ENCODE measurements at places on chromosomes 16 and 17.

DNA sequence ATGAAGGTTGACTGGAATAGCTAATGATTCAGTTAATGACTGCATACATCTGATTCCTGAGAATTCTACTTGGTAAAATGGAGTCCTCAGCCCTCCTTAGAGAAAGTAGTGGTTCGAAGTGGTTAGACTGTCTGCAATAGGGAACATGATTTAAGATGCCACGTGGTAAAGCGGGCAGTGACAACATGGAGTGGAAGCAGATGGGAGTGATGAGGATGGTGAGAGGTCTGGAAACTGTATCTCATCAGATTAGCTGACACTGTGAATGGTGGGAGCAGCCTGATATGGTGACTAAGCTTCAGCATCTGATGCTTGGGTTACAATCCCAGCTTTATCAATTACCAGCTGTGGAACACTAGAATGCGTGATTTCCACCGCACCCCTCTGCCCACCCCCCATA is 8.4 kb downstream of the CDH11 start:
- DNase-seq = no peak

GRCh38 chr16:84302111-84302954 is 7.7 kb downstream of the WFDC1 start:
- DNase-seq = no peak

- DNase-seq = peak; percentile 37
Measured at GRCh38 chr17:32483451-32484019, 3.3 kb upstream of the CDK5R1 start.

DNA sequence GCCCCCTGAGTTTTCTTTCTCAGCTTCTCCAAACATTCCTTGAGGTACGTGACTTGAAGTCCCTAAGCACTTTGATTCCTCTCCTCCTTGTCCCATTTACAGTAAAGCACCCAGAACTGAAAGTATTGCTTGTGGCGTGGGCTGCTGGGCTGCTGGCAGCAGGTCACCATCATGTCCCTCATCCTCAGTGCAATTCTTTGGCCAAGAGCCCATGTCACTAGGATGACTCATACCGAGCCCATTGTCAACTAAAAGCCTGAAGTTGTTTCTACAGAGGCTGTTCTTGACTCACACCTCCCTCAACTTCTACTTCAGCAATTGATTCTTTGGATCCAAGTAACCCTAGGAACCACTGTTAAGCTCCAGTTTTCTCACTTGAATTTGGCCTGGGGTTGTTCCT is 54.3 kb downstream of the KPNA2 start:
- no peak for DNase-seq

DNA sequence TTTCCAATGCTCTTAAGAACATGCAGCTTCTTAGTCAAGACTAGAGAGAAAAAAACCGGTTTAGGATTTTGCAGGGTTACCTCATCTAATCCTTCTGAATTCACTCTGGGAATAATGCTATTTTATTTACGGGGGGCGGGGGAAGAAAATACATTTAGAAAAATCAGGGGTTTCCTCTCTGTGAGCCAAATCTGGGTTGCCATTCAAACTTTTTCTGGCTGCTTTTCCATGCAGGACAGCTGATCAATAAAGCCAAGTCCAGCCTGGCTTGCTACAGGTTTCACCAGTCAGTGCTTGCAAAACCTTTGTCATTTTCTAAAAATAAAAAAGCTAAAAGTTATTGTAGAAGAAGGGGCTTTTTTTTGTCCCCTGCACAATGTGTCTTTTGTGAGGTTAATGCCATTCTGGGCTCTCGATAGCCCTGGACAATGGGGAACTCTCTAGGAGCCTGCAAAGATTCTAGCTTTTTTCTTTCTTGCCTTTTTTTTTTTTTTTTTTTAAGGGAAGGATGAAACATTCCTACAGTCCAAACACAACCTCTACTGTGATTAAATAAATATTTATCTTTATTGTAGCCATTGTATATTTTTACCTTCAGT is 13.1 kb upstream of the ZFHX3 start:
- DNase-seq = no peak

GRCh38 chr16:51666821-51667220 is 515.8 kb upstream of the SALL1 start:
- DNase-seq = no peak

- DNase-seq = no peak
Measured at GRCh38 chr17:77416105-77416713, 275.4 kb downstream of the SEC14L1 start.

GRCh38 chr17:16197276-16197675 is 18.1 kb downstream of the NCOR1 start:
- no peak for DNase-seq

DNA sequence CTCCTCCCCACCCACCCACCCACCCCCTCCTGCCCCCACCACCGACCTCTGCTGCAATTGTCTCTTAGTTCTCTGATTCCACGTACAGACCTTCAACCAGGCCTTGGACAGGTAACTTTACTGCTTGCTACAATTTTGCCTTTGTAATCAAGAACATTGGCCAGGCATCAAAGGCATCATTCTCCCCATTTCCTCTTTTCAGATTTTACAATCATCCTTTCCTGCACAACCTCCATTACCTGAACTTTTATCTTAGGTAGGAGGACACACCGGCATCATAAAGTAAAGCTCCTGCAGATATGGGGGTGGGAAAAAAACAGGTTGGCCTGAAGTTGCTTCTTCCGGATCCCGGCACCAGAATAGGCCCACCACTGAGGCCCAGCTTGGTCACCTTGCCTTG is 25.7 kb upstream of the SUPT4H1 start:
- no peak for DNase-seq

GRCh38 chr16:70160821-70161220 is 12.8 kb upstream of the CLEC18C start:
- no peak for DNase-seq

DNA sequence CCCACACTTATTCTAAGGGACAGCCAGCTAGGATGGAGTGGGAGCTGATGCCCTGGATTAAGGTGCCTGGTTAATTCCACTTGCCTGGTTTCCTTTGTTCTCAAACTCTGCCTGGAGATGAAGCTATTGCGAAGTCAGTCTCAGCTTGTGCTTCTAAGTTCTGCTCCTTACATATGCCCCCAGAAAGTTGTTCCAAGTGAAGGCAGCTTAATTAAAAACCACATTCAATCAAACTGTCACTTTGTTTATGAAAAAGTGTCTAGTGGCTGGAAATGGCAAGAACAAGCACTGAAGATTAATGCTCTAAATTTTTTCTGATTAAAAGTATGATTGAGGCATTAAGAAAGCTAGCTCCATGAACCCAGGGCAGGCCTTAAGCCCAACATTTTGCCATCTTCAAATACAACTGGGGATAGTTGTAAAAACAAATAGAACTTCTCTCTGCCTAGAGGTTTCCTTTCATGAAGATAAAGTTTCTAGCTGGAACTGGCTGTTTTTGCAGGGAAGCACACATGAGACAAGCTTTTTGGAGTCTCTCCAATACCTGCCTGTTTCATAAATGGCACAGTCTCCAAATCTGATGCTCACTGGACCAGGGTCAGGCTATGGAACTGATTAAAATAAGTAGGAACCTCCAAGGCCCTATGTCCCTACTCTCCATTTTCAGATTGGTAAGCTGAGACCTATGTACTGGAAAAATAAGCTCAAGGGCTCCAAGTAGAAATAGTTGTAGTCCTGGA is 100.9 kb downstream of the GRIN2A start:
- no peak for DNase-seq

GRCh38 chr16:19899605-19899955 is 14.9 kb upstream of the GPRC5B start:
- DNase-seq = no peak

GRCh38 chr16:11391576-11391975 is 46.3 kb downstream of the RMI2 start:
- DNase-seq = no peak

- no peak for DNase-seq
Measured at GRCh38 chr17:10251212-10251948, 53.0 kb upstream of the GAS7 start.

- DNase-seq = no peak
Measured at GRCh38 chr16:4477966-4478365, 1.8 kb downstream of the HMOX2 start.

DNA sequence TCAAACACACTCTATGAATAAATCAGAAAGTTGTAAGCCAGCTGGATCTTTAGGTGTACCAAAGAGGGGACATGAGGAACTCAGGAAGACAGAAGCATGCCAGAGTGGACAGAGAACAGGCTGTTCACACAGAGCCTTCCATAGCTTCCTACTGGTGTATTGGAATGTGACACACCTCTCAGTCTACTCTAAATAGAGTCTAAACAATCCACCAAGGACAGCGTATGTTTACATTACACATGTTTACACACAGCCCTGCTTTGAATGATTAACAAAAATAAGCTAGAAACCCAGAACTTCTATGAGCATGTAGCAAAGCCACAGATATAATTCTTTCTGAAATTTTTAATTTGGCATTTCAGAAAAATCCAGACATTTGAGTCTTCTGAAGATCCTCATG is 1279.0 kb upstream of the CDH8 start:
- DNase-seq = no peak

- DNase-seq = no peak
Measured at GRCh38 chr17:2423271-2423670, 22.4 kb upstream of the MNT start.

DNA sequence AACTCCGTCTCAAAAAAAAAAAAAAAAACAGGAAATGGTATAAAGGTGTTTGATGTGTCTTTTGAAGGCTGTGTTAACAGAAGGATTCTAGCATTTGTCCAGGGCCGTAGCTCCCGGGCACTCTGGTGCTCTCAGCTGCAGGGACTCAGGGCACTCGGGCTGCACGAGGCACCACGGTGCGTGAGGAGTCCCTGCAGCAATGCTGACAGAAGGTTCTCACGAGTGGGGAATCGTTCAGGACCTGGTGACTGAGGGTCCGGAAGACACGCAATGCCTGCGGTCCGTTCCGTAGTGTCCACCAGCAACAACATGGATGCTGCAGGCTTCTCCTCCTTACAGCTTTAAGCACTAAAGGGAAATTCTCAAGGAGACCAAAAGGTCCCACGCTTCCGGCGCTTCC is 12.6 kb upstream of the FAAP100 start:
- DNase-seq = no peak

GRCh38 chr16:86625821-86626220 is 47.5 kb downstream of the FOXL1 start:
- no peak for DNase-seq

DNA sequence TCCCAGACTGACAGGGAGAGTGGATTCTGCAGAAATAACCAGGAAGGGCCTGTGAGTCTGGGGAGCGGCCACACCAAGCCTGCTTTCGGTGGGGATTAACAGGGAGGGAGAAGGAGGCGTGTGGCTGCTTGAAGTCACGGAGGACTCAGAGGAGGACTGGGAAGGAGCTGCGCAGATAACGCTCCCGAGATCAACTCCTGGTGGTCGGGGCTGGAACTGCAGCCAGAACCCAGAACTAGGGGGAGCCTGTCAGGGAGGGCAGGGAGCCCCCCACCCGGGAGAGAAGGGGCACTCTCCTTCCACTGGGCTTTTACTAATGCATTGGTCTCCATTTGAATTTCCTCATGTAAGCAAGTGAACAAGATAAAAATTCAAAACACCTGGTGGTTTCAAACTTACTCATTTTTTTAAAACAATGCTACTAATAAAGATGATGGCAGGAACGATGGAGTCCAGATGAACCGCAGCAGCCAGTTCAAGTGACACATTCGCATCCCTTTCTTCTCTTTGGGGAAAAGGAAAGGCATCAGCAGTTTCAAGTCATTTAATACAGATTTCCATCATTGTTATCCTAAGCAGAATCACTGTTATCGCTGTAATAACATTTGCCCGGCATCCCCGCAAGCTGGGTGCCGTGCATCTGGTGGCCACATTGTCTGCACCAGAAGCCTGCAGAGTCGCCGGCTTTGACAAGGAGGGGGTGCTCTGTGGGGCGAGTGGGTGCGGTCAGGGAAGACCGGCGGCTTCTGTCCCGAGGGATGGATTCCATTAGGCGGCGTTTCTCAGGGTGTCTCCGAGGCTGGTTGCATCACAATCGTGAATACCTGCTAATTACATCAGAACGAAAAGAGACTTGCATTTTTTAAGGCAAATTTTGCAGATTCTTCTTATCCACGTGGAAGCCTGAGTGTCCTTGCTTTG is 183.0 kb downstream of the FOXL1 start:
- DNase-seq = peak; percentile 33

DNA sequence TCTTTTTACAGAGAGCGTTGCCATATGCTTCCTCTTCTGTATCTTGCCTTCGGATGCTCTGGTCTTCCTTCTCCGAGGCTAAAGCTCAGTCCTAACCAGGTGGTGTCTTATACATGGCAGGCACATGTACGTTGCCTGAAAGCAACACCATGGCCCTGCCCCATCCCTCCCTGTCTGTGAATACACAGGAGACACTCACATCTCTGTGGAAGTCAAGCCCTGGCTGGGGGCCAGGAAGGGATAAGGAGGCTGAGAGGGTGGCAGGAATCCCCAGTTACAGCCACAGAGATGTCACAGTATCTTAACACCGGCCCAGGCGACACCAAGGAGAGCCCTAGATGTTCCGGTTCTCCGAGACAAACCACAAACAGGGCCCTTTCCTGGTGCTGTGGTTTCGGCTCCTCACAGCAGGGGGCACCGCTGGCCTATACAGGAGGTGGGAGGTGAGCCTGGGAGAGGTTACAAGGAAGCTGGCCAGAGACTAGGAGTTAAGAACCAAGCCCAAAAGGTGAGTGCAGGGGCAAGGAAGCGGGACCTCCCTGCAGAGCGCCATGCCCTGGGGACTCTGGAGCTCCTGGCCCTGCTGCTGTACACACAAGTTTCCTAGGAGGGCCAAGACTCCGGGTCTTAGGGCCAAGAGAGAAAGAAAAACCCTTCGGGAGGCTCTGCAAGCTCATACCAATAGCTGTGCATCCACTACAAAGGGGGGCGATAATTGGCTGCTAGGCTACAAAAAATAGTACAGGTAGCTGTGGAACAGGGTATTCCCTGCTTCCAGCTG is 41.7 kb downstream of the SRL start:
- DNase-seq = peak; percentile 21

GRCh38 chr17:39018267-39019134 is 51.3 kb upstream of the FBXO47 start:
- peak; percentile 7 for DNase-seq

- no peak for DNase-seq
Measured at GRCh38 chr17:33803199-33803685, 451.8 kb upstream of the CCL2 start.

GRCh38 chr17:2050300-2051060 is 4.4 kb upstream of the HIC1 start:
- peak; percentile 75 for DNase-seq

GRCh38 chr17:73933871-73934270 is 269.6 kb upstream of the RPL38 start:
- no peak for DNase-seq
